ENCODE measurements at places on chromosomes 4 and X.

- H3K36me3 ChIP-seq: no peaks in the 10 kb centered on the region
- no peak for ATAC-seq
- H3K27me3 ChIP-seq: no peaks in the 10 kb centered on the region
- H3K4me1 ChIP-seq: no peaks in the 10 kb centered on the region
Measured at GRCh38 chrX:120331116-120331515, 19.9 kb upstream of the TMEM255A start.

GRCh38 chr4:173405840-173406606 lies 7.1 kb upstream of the SCRG1 start:
- peak overlapping the region; percentile 60 for H3K27ac ChIP-seq
- H3K27me3 ChIP-seq: no peaks in the 10 kb centered on the region
- H3K36me3 ChIP-seq: peaks cover 7% of the 10 kb centered on the region
- peak; percentile 89 for ATAC-seq
- H3K4me1 ChIP-seq: peaks cover 8% of the 10 kb centered on the region

DNA sequence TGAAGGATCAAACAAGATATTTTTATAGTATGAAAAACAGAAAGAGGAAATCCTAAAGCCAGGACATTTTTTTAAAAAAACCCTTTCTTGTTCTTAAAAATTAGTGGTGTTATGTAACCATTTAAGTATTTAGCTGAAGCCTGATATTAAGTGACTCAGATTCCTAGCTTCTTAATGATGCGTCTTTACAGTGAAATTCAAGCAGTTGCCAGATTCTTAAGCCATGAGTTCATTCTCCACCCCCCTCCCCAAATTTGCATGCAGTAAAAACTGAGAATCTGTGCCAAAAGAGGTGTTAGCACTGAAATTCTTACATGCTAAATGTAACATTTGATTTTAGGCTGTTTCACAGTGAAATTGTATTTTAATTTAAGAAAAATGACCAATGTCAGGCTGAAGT lies 180.8 kb downstream of the RAPGEF2 start:
- peaks cover 5% of the 10 kb centered on the region for H3K36me3 ChIP-seq
- no peaks in the 10 kb centered on the region for H3K4me1 ChIP-seq
- no peak for ATAC-seq
- no peak overlapping the region for H3K27ac ChIP-seq

DNA sequence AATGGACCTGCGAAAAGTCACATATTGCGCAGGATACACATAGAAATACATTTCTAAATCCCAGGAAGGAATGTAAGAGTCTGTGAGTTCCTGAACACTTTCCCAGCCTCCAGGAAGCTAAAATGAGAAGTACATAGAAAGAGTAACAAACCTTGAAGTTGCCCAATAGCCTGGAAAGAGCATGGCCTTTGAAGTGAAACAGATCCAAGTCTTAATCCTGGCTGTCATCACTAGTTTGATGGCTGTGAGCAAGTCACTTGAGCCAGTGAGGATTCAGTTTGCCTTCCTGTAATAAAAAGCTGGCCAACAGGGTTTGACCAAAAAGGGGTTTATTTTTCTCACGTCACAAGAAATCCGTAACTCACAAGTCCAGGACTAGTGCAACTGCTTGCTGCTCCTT lies 69.8 kb downstream of the ARHGEF38 start:
- ATAC-seq: no peak
- no peak overlapping the region for H3K4me3 ChIP-seq
- peaks cover 15% of the 10 kb centered on the region for H3K27me3 ChIP-seq
- no peaks in the 10 kb centered on the region for H3K36me3 ChIP-seq
- H3K27ac ChIP-seq: no peak overlapping the region

DNA sequence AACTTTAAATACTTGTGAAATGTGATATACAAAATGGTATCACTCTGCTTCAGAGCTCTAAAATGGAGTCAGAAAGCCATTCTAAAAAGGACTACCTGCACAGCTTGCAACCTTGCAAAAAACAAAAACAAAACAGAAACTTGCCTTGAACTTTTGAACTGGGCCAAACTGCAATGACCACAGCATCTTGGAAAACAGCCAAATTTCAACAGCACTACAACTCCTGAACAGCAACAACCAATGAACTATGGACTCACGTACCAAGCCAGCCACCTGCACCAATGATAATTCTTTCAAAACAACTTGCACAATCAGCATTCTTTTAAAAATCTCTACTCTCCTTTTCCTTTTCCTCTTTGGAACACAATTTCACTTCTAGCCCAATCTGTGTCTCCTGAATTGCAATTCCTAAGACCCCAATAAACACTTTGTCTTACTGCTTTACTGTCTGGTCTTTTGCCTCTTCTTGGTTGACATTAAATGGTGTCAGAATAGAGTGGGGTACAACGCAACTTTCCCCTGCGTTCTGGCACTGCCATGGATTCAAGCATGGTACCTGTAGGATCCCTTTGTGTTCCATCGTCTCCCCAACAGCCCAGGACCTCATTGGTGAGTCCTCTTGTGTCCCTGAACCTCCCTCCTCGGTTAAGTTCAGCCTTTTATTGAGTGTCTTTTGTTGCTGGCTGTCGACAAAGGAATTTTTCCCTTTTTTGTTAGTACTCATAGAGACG lies 35.7 kb upstream of the FMR1 start:
- H3K4me3 ChIP-seq: no peak overlapping the region
- H3K27ac ChIP-seq: no peak overlapping the region
- peaks cover 5% of the 10 kb centered on the region for H3K27me3 ChIP-seq
- H3K36me3 ChIP-seq: no peaks in the 10 kb centered on the region

GRCh38 chrX:1870421-1870820 lies 255.6 kb downstream of the ASMT start:
- H3K36me3 ChIP-seq: no peaks in the 10 kb centered on the region
- no peak overlapping the region for H3K27ac ChIP-seq
- no peaks in the 10 kb centered on the region for H3K27me3 ChIP-seq
- H3K4me3 ChIP-seq: no peak overlapping the region
- no peak for ATAC-seq

- H3K27ac ChIP-seq: no peak overlapping the region
- no peaks in the 10 kb centered on the region for H3K27me3 ChIP-seq
- H3K4me3 ChIP-seq: no peak overlapping the region
- no peaks in the 10 kb centered on the region for H3K4me1 ChIP-seq
Measured at GRCh38 chrX:39915596-39915995, 182.2 kb downstream of the BCOR start.

DNA sequence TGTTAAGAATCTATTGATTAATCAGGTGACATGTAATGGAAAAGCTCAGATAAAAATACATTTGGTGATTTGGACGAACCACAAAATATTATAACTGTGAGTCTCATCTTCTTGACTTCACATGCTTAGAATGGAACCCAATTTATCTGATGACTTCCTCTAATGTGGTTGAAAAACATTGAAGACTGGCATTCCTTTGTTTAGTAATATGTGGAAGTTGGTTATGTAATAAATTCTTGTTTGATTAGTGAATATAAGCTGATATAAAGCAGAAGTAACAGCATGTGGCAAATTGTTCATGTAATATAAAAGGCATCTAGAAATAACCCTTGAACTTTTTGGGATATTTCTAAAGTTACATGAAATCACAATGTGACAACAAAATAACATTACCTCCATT lies 9.7 kb downstream of the GIMD1 start:
- H3K36me3 ChIP-seq: no peaks in the 10 kb centered on the region
- H3K4me3 ChIP-seq: no peak overlapping the region
- ATAC-seq: no peak

Measured in activated T-helper 17 cell treated with anti-CD3 and anti-CD28 coated beads, Interleukin-2, amount 50 U/mL, for 72 hours (primary cell).